ENCODE measurements at places on chromosomes 11 and 22.

- no peak for DNase-seq
Measured at GRCh38 chr11:63560506-63561180, 2.5 kb downstream of the PLAAT2 start.

GRCh38 chr11:65541093-65541982 lies 16.5 kb downstream of the SCYL1 start:
- DNase-seq: no peak

DNA sequence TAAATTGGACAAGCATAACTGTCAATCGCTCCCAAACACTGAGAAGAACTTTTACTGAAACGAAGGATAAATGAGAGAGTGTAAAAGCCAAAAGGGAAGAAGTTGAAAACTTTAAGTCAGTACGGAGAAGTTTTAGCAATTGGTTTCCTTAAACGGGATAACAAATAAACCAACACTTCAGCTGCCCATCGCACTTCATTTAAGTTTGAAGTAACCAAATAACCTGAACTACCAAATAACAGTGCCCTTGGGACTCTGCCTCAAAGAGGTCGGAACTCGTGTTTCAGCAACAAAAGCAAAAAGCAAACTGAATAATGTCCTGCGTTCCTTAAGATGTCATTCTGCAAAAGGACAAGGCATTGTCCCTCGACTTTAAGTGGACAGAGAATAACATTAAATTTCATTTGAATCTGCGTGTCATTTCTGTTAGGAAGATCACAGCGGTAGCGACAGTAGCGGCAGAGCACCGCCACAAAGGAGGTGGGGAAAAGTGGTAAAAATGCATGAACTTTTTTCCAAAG lies 127.0 kb upstream of the C11orf58 start:
- no peak for DNase-seq

GRCh38 chr11:132242632-132243031 lies 872.2 kb downstream of the NTM start:
- DNase-seq: no peak

DNA sequence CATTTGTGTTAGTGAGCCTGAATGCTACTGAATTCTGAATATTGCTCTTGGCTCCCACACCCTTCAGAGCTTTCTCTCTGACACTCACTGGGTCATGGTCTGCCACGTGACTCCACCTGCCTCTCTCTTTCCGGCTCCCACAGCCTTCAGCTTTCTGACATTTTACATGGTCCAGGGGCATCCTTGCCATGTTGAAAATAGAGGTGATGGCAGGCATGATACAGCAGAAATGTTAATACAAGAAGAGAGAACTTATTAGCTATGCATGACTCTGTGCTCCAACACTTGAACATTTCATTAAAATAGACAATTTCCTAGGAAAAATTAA lies 90.3 kb upstream of the CLDN5 start:
- DNase-seq: no peak

DNA sequence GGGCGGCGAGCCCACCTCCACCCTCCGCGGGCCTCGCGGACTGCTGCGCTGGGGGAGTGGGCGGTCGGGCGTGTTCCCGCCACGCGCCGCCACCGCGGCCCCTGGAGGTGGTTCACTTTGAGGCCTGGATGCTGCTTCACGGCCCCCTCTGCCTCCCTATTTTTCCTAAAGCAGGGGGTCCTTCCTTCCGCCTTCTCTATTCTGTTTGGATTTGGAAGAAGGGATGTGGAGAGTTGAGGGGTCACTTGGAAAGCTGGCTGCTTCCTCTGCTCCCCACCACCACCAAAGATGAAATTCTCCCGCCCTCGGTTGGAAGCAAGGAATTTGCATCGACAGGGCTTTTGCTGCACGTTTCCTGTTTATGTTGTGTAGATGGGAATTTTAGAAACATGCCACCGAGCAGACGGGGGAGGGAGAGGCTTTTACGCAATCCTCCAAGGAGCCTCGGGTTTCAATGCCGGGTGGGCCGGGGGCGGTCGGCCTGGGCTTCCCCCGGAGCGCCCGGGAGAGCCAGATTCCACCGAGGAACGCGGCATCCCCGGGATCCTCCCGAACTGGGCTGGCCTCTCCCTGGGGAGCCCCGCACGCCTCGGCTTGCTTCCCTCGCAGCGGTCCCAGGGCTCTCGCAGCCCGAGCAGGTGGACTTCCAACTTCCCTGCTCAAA lies 403 bp upstream of the SBF2 start:
- DNase-seq: no peak

DNA sequence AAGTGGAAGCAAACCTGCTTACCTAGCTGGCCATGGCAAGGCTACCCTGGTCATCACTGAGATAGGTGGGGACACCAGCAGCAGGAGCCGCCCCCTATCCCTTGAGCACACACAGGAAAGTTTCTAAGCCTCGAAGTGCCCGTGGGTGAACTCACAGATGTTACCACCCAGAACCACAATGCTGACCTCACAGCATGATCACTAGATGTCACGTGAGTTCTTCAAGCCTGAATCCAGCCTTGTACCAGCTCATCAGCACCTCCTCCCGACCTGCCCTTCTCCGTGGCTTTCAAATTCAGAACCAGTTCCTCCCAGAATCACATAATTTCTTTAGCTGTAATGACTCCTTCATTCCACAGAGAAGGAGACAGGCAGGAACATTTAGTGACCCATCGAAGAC lies 24.7 kb upstream of the TIMP3 start:
- DNase-seq: no peak

DNA sequence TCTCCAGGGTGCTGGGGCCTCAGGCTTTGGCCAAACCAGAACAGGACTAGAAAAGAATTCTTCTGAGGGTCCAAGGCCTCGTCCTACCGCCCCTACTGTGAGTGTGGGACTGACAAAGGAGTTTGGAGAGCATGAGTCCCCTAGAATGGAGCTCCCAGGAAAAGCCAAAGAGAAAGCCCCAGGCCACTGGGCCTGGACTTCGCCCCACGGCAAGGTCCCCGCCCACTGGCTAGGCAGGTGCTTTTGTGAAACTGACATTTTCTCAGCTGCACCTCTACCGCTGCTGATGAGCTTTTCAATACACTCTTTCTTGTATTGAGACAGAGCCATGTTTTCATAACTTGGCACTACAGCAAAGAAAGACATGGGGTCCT lies 9.7 kb upstream of the FGF3 start:
- DNase-seq: no peak

DNA sequence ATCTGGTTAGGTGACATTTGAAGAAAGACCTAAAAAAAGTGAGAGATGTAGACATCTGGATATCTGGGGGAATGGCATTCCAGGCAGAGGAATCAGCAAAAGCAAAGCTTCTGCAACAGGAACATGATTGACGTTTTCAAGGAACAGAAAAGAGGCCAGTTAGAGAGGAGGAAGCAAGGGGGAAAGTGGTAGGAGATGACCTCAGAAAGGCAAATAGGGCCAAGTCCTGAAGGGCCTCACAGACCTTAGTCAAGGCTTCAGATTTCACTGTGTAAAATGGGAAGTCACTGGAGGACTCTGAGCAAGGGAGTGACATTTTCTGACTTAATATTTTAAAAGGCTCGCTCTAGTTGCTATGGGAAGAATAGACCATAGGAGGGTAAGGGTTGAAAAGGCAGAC lies 9.7 kb downstream of the DEUP1 start:
- DNase-seq: no peak

GRCh38 chr11:1499899-1500298 lies 13.3 kb upstream of the MOB2 start:
- DNase-seq: no peak

- DNase-seq: peak; percentile 98
Measured at GRCh38 chr22:42615092-42615859, 593 bp upstream of the POLDIP3 start.

DNA sequence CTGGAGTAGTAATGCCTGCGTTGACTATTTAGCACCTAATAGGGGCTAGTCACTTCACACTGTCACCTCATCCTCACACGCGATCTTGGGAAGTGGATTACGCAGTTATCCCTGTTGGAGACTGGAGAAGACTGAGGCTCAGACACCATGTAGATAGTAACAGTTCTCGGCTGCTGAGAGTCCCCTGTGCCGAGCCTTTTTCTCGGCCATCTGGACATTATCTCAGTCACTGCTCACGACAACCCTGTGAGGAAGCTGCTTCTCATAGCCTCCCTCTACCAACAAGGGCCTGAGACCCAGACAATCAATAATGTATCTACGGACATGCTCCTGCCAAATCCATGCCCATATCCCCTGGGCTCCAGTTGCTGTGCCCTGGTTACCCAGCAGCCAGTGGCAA lies 25.9 kb downstream of the SCUBE1 start:
- DNase-seq: no peak

Data from non-pigmented ciliary epithelial cell (primary cell).